Fibroblast of mammary gland (primary cell): ENCODE measurements at places on chromosomes 7 and 10.
A peak's percentile ranks its signal among the peaks of the same experiment; 100 is the strongest.

GRCh38 chr10:125982260-125982948, 86.0 kb downstream of the FANK1 start:
- peak; percentile 81 for DNase-seq

DNA sequence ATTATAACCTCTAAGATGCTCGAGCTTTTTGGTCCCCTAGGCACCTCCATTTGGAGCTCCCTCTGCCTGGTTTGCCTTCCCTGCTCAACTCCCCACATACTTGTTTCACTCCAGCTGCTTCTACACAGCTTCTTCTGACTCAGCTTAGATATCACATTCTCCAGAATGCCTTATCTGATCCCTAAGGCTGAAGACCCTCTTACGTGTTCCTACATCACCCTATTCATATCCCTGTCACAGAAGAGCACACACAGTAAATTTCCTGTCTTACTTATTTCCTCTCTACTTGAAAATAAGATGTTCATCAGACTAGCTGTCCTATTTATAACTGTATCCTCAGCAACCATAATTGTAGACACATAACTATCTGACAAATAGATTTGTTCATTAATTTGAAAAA, 61.3 kb upstream of the RNF148 start:
- no peak for DNase-seq

DNA sequence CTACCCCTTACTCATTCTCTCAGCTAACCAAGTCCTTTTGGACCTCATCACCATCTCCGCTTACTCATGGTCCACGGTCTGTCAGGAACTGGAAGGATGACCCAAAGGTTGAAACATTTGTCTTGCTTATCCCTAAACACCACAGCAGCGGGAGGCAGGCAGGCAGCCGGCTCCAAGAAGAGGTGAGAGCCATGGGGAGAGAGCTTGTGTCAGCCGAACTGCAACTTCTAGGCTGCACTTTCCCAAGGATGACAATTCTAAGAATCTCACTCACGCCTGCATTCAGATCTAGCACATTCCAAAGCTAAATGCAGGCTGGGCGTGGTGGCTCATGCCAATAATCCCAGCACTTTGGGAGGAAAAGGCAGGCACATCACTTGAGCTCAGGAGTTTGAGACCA, 86.0 kb downstream of the SPDYE5 start:
- no peak for DNase-seq

- no peak for DNase-seq
These were observed 32.4 kb downstream of the BLNK start for GRCh38 chr10:96238646-96239623.

- DNase-seq: no peak
These were observed 143.5 kb downstream of the ADCY1 start for GRCh38 chr7:45717537-45718235.

DNA sequence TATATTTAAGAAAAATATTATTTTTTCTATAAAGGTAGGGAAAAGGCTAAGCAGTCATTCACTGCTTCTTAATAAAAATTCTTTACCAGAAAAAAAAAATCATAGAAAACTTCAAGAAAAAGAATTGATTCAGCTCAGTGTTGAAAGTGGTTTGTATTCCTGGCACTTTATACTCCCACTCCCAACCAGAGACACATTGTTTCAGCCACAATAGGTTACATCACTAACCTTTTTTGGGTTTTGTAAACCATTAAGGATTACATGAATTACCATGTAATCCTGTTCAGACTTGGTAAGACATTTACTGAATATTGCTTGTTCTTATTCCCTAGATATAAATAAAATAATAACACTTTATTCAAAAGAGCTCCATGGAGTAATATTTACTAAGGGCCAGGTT, 46.6 kb downstream of the MINPP1 start:
- no peak for DNase-seq

DNA sequence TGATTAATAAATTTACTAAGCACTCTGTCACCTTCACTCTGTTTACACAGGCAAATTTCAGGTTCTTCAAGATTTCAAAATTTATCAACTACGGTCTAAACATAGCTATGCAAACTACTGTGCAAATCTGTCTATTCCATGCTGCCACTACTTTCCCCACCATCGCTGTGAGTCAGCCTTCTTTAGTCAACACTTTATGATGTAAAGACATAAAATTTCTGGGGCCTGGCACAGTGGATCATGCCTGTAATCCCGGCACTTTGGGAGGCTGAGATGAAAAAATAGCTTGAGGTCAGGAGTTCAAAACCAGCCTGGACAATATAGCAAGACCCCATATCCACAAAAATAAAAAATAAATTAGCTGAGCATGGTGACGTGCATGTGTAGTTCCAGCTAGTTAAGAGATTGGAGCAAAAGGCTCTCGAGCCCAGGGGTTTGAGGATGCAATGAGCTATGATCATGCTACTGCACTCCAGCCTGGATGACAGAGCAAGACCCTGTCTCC, 42.6 kb downstream of the CNOT4 start:
- peak; percentile 28 for DNase-seq

GRCh38 chr10:75475460-75476182, 44.2 kb downstream of the LRMDA start:
- peak; percentile 72 for DNase-seq

DNA sequence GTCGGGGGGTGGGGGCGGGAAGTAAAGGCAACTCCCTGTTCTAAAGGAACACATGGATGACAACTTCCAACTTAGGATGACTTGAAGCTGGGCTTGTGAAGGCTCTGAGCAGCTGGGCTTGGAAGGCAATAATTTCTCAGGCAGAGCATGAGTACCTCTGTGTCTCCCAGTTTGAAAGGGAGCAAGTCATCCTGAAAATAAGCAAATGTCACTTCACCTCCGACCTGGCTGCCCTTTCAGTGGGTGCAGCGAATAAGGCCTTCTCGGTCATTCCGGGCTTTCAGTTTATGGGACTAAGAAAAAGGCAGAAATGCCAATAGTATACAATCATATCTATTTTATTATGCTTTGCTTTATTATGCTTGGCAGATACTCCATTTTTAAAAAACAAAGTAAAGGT, 15.3 kb upstream of the ADAMTS14 start:
- peak; percentile 58 for DNase-seq

- DNase-seq: peak; percentile 99
These were observed 106.2 kb downstream of the SAMD9 start for GRCh38 chr7:93011351-93012294.

- no peak for DNase-seq
These were observed 18.9 kb downstream of the CAMK2G start for GRCh38 chr10:73855413-73855812.

GRCh38 chr7:26645121-26645520, 219.3 kb downstream of the SKAP2 start:
- no peak for DNase-seq

- no peak for DNase-seq
These were observed 12.7 kb downstream of the LRRC18 start for GRCh38 chr10:48926764-48927540.

- no peak for DNase-seq
These were observed 1.2 kb upstream of the LRMDA start for GRCh38 chr10:75430000-75430763.

DNA sequence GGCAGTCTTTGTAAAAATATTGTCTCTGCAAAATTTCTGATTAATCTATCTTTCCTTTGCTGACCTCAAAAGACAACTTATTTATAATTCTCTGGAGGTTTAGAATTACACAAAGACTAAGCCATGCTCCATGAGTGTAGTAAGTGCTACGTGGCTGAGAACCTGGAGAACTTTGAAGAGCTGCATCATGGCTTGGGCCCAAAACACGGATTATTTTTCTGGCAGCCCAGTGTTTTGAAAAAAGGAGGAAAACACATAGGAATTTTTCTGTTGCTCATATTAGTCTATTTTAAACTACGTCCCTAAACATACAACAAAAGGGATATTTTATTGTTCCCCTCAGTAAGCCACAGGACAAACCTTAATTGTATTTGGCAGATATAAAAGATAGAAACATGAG, 360.7 kb upstream of the MYO3A start:
- DNase-seq: no peak

GRCh38 chr7:74222851-74223710, 13.3 kb downstream of the LAT2 start:
- no peak for DNase-seq
